Fibroblast of lung (primary cell): ENCODE measurements at places on chromosomes 1 and 21. TPM values are rescaled to one million over a fixed set of nuclear protein-coding genes. Genes with fewer than 3 reads are reported as not detected.

TP73 gene
- total RNA-seq, result not detected in 2 replicates

GIPC2 gene
- 0.50 and 0.77 TPM in 2 replicates for total RNA-seq

BATF3 gene
- total RNA-seq, result 3.3 and 6.8 TPM in 2 replicates

HES3 gene
- not detected in 2 replicates for total RNA-seq

KIF26B gene
- total RNA-seq, result 6.1 and 6.9 TPM in 2 replicates

HCRTR1 gene
- total RNA-seq, result not detected in 2 replicates

GPATCH2 gene
- total RNA-seq, result 22.0 and 23.6 TPM in 2 replicates

HSF2BP gene
- total RNA-seq, result 1.2 and 1.8 TPM in 2 replicates

ARTN gene
- total RNA-seq, result 0.50 TPM in 1 of 2 replicates, not detected in the other

DNA sequence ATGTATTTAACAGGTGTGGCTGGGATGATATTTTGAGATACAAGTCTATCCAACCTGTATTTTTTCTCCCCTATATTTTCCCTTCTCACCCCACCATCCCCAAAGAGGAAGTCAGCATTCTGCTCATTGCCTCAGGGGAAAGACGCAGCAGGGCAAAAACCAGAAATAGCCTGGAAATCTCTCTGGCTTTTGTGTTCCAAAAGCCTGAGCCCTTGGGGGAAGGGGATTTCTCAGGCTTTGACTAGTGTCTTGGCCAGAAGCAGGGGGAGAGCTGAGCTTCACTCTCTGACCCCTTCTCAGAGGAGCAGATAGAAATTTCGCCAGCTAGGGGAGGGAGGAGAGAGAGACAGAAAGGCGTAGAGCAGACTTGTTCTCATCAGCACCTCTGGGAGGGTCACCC lies 244.7 kb downstream of the RRAGC start:
- no peaks in the 10 kb centered on the region for H3K4me1 ChIP-seq
- H3K27ac ChIP-seq, result no peak overlapping the region
- H3K27me3 ChIP-seq, result no peaks in the 10 kb centered on the region
- no peak overlapping the region for H3K4me3 ChIP-seq

GRCh38 chr1:86069757-86070145 lies 86.8 kb downstream of the COL24A1 start:
- H3K27ac ChIP-seq, result no peak overlapping the region
- H3K27me3 ChIP-seq, result no peaks in the 10 kb centered on the region
- no peaks in the 10 kb centered on the region for H3K36me3 ChIP-seq

DNA sequence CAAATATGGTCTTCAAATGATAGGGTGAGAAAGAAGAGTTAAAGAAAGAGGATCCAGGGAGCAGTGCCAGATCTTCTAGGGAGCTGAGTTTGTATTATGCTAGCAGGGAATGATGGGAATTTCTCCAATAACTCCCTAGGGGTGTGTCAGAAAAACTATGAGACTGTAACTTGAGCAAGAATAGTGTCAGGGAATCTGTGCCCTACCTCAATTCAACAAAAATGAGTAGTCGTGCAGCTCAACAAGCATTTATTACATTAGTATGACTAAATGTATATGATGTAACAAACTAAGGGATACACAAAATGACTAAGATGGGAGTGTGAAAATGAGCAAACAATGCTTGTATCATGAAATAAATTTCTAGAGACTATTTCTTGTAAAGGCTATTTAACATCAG lies 24.2 kb downstream of the SPAG17 start:
- no peaks in the 10 kb centered on the region for H3K36me3 ChIP-seq
- H3K27me3 ChIP-seq, result no peaks in the 10 kb centered on the region
- DNase-seq, result no peak
- no peak overlapping the region for H3K4me3 ChIP-seq
- no peaks in the 10 kb centered on the region for H3K4me1 ChIP-seq

GRCh38 chr1:82388679-82389078 lies 587.9 kb downstream of the ADGRL2 start:
- no peaks in the 10 kb centered on the region for H3K4me1 ChIP-seq
- no peaks in the 10 kb centered on the region for H3K36me3 ChIP-seq
- H3K27me3 ChIP-seq, result no peaks in the 10 kb centered on the region
- peak; percentile 91 for DNase-seq

- no peaks in the 10 kb centered on the region for H3K4me1 ChIP-seq
- no peak overlapping the region for H3K4me3 ChIP-seq
- peaks cover 67% of the 10 kb centered on the region for H3K27me3 ChIP-seq
- DNase-seq, result peak; percentile 62
- H3K36me3 ChIP-seq, result no peaks in the 10 kb centered on the region
Measured at GRCh38 chr1:47231301-47232186, 481 bp downstream of the TAL1 start.

GRCh38 chr1:112735752-112736151 lies 20.6 kb upstream of the PPM1J start:
- H3K4me1 ChIP-seq, result no peaks in the 10 kb centered on the region
- no peak overlapping the region for H3K4me3 ChIP-seq
- H3K27ac ChIP-seq, result no peak overlapping the region
- H3K27me3 ChIP-seq, result no peaks in the 10 kb centered on the region
- DNase-seq, result peak; percentile 92

- no peak for DNase-seq
- H3K27ac ChIP-seq, result no peak overlapping the region
- no peaks in the 10 kb centered on the region for H3K36me3 ChIP-seq
- no peaks in the 10 kb centered on the region for H3K4me1 ChIP-seq
- H3K27me3 ChIP-seq, result no peaks in the 10 kb centered on the region
Measured at GRCh38 chr1:229812693-229813092, 186.6 kb downstream of the URB2 start.

- peaks cover 32% of the 10 kb centered on the region for H3K4me1 ChIP-seq
- H3K36me3 ChIP-seq, result no peaks in the 10 kb centered on the region
- H3K27me3 ChIP-seq, result no peaks in the 10 kb centered on the region
- no peak overlapping the region for H3K4me3 ChIP-seq
- peak; percentile 80 for DNase-seq
- peak overlapping the region; percentile 94 for H3K27ac ChIP-seq
Measured at GRCh38 chr1:94866164-94866807, 46.1 kb downstream of the SLC44A3 start.

DNA sequence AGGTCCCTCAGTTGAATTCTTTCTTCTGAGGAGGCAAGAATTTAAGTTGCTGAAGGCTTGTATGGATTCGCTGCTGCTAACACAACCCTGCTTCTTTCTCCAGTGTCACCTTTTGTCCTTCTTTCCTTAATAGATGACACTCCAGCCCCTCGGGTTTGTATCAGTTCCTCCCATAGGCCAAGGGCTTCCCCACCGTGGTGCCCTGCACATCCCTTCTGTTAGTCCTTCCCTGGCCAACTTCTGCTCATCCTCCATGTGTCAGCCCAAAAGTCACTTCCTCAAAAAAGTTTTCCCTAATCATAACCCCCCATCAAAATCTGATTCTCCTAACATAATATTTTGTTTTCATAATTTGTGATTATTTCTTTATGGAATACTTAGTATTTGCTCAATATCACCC lies 190.4 kb downstream of the RHOU start:
- no peak overlapping the region for H3K27ac ChIP-seq
- no peaks in the 10 kb centered on the region for H3K36me3 ChIP-seq
- no peaks in the 10 kb centered on the region for H3K4me1 ChIP-seq
- no peak for DNase-seq
- no peaks in the 10 kb centered on the region for H3K27me3 ChIP-seq

DNA sequence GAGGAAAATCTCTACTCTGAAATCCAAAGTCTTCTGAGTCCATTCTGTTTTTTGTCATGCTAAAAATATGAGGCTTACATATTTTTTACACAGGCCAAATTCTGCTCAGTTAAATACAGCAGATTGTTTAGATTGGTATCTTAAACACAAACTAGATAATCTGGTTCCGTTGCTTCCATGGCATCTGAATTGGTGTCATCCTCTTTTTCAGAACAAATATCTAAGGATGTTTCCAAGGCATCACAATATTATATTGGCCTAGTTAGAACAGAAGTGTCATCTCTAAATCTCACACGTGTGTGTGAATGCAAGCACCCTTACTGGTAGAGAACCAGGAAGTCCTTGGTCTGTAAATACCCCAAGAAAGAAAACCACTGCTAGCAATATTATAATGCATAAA lies 151.2 kb downstream of the NRIP1 start:
- H3K4me1 ChIP-seq, result peaks cover 3% of the 10 kb centered on the region
- no peak for DNase-seq
- H3K27me3 ChIP-seq, result no peaks in the 10 kb centered on the region
- H3K36me3 ChIP-seq, result no peaks in the 10 kb centered on the region
- H3K4me3 ChIP-seq, result no peak overlapping the region
- no peak overlapping the region for H3K27ac ChIP-seq

GRCh38 chr1:46556822-46557221 lies 5.4 kb upstream of the KNCN start:
- H3K4me3 ChIP-seq, result no peak overlapping the region
- no peaks in the 10 kb centered on the region for H3K27me3 ChIP-seq
- H3K4me1 ChIP-seq, result no peaks in the 10 kb centered on the region
- DNase-seq, result peak; percentile 15

DNA sequence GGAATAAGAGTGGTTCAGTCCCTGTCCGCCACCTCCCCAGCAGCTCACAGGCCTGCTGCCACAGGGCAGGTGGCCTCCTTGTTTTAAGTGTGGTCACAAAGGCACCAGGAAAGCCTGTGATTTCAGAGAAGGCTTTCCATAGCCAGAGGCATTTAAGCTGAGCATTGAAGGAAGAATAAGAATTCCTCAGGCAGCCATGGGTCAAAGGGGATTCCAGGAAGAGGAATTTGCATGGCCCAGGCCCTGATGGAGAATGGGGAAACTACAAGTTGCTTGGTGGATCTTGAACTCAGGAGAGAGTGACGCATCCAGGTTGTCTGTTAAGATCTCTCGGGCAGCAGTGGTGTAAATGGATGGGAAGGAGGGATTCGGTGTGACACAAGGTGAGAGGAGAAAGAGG lies 66.7 kb downstream of the KLHDC7A start:
- no peak for DNase-seq
- no peak overlapping the region for H3K27ac ChIP-seq
- H3K36me3 ChIP-seq, result no peaks in the 10 kb centered on the region

- no peak overlapping the region for H3K4me3 ChIP-seq
- no peaks in the 10 kb centered on the region for H3K36me3 ChIP-seq
- no peak for DNase-seq
- no peak overlapping the region for H3K27ac ChIP-seq
- H3K4me1 ChIP-seq, result no peaks in the 10 kb centered on the region
Measured at GRCh38 chr1:171501305-171502024, 16.1 kb downstream of the PRRC2C start.

- H3K36me3 ChIP-seq, result no peaks in the 10 kb centered on the region
- H3K4me1 ChIP-seq, result no peaks in the 10 kb centered on the region
- no peak overlapping the region for H3K4me3 ChIP-seq
Measured at GRCh38 chr1:38291906-38292521, 245.4 kb upstream of the POU3F1 start.

DNA sequence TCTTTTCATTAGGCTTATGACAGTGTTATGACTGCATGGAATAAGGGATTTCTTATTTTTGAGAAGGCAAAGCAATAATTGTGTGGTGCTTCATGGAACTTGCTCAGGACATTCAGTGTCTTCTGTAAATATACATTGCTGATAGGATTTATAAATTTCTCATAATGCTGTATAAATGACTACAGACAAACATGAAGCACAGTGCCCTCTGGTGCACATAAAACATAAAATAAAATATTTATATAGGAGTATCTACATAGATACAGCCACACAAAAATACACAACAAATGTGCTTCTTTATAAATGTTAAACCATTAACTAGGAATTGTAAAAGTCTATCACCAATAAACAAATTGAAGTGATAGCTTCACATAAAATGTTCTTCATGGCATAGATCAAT lies 24.1 kb downstream of the BRINP3 start:
- H3K4me3 ChIP-seq, result no peak overlapping the region
- DNase-seq, result no peak
- H3K27me3 ChIP-seq, result no peaks in the 10 kb centered on the region

DNA sequence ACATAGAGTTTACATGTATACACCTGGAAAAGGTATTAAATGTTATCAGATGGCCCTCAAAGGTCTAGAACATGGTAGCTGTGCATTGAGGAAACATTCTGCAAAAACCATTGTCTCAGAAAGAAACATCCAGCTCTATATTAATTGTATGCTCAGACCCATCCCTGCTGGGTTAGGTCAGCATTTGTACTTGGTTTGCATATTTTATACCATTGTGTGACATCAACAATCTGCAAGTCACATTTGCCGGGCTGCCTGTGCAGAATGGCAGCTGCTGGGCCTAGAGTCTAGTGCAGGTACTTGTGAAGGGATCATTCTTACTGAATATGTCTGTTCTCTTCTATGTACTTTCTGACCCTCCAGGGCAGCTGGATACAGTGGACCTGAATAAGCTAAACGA lies 43.9 kb upstream of the LAMC2 start:
- no peaks in the 10 kb centered on the region for H3K27me3 ChIP-seq
- DNase-seq, result no peak
- H3K36me3 ChIP-seq, result peaks cover 14% of the 10 kb centered on the region
- H3K27ac ChIP-seq, result no peak overlapping the region
- H3K4me1 ChIP-seq, result peaks cover 8% of the 10 kb centered on the region

GRCh38 chr1:184836141-184836540 lies 81.5 kb upstream of the EDEM3 start:
- H3K4me1 ChIP-seq, result peaks cover 12% of the 10 kb centered on the region
- no peaks in the 10 kb centered on the region for H3K27me3 ChIP-seq
- no peaks in the 10 kb centered on the region for H3K36me3 ChIP-seq
- no peak for DNase-seq
- no peak overlapping the region for H3K27ac ChIP-seq
- H3K4me3 ChIP-seq, result no peak overlapping the region

DNA sequence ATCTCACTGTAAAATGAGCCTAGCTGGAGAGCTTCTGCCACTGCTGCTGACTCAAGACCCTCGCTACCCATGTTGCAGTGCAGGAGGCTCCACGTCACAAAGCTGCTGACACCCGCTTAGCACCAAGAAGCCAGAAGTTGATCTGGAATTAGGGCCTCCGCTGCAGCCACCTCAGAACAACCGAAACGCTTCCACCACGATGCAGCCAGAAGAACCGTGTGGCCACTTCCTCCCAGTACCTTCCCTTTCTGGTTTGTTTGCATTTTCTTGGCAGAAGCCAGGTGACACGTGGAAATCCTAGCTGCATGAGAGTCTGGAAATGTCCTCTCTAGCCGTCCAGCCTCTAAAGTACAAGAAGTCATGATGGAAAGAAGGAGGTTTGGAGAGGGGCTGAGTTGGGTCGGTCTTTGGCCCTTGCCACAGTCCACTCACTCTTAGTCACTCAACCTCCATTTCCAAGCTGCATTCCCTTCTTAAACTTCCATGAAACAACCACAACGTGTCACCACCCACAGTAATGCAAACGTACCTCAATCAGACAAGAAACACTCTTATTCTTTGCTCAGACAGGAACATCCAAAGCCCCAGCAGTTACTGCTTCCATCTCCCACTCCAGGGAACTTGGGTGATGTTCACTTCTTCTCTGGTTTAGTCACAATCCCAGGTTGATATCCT lies 10.0 kb upstream of the CDA start:
- DNase-seq, result peak; percentile 70
- H3K27ac ChIP-seq, result no peak overlapping the region
- no peaks in the 10 kb centered on the region for H3K4me1 ChIP-seq

- no peaks in the 10 kb centered on the region for H3K27me3 ChIP-seq
- H3K36me3 ChIP-seq, result no peaks in the 10 kb centered on the region
- no peaks in the 10 kb centered on the region for H3K4me1 ChIP-seq
- H3K27ac ChIP-seq, result no peak overlapping the region
Measured at GRCh38 chr1:158274797-158275196, 14.9 kb upstream of the CD1C start.
